ENCODE measurements at places on chromosomes 3 and 15.

DNA sequence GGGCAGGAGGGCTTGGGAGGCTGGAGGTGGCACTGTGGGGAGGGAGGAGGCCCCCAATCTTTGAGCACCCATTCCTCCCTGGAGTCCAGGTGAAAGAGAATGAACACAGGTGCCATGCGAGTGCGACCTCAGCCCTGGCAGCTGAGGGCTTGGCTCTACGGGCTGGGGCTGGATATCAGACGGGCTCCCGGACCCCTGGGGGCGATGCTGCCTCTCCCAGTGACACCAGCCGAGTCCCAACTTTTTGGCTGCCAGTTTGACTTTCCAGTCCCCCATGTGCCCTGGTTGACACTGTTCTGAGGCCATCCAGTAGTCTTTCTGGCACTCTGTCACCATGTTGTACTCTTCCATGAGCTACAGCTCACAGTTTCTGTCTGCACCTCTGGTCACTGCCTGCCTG lies 1.2 kb downstream of the VILL start:
- DNase-seq = no peak

DNA sequence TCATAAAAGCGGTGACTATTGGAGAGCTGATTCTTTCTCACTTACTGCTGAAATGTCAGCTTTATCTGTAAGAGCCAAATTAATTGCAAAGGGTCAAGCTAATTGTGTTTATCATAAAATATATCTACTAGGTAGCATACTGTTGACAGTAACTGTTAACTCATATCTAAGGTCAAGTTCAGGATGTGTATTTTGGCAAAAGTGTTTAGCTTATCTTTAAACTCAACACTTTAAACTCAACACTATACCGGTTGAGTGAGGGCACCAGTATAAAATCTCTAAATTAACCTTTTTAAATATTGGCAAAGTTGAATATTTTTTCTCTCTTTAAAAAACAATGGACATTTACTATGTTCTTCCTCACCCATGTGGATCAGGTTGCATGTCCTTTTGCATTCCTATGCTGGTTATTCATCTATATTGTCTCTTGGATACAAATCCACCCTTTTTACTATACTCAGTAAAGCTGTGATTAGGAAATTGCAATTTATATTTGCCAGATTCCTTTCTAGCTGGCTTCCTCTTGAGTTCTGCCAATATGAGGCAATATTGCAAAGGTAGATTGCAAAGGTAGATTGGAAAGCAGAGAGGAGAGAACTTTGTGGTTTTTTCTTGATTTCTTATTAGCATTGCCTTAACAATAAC lies 344.6 kb upstream of the DCBLD2 start:
- no peak for DNase-seq

GRCh38 chr3:64921281-64922065 lies 233.7 kb upstream of the ADAMTS9 start:
- DNase-seq = no peak

DNA sequence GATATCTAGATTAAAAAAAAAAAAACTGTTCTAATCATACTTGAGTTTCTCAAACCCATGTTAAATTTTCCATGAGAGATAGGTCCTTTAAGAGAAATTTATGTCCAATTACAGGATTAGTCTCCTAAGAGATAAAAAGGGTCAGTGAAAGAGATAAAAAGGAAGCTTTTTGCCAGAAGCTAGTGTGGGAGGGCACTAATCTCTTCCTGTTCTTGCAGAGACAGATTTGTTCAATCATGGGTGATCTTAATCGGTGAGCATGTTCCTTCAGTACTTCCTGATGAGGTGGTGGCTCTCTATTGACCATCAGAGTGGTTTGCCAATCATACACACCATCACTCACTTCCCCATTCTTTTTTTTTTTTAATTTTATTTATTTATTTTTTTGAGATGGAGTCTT lies 16.9 kb upstream of the LPP start:
- DNase-seq = no peak

- no peak for DNase-seq
Measured at GRCh38 chr3:10757021-10757820, 58.8 kb upstream of the SLC6A11 start.

GRCh38 chr3:160343132-160343531 lies 55.9 kb downstream of the IFT80 start:
- no peak for DNase-seq

DNA sequence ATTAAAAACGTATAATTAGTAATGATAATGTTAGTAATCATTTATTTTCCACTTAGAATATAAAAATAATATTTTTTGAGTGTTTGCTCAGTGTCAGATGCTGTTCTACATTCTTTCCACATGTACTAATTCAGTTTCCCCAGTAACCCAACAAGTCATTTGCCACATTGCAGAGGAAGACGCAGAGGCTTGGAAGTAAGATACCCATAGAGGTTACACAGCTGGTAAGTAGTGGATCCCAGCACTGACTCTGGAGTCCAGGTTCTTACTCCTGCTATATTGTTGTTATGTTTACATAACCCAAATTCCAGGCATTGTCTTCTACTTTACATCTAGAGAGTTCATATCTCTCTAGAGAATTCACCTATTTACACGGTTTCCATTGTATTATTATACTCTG lies 48.2 kb upstream of the MYO5C start:
- no peak for DNase-seq

GRCh38 chr3:186225603-186226002 lies 116.7 kb upstream of the ETV5 start:
- no peak for DNase-seq

GRCh38 chr15:99340347-99340746 lies 89.1 kb downstream of the LRRC28 start:
- DNase-seq = no peak

DNA sequence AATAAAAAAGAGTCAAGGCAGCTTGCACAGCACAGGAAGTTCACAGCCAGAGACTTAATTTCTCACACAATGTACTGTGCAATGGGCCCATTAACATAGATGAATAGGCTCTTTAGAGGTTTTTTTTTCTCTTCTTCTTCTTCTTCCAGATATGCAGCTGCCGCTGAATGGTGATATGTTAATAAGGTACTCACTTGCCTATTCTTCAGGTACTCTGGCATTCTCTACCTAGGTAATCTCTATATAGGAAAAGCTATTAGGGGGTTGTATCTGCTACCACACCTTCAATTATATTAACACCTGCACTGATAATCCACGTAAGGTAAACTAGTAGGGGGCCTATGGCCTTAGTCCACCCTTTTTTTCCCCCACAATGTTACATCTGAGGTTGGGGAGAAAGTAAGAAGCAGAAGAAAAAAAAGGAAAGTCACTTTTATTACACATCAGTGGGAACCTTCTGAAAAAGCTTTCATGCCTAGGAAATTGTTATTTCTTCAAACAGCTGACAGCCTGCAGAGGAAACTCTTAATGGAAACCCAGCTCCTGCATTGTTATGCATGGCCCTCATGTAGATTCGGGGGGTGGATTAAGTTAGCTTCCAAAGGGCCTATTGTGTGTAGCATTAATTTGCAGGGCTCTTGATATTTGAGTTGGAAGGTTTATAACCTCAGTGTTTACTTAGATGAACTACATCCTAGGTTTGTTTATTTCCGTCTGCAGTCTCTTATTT lies 525.5 kb downstream of the ZIC1 start:
- no peak for DNase-seq

GRCh38 chr3:27097182-27097581 lies 272.0 kb downstream of the NEK10 start:
- no peak for DNase-seq

GRCh38 chr3:1252061-1252430 lies 159.2 kb downstream of the CNTN6 start:
- DNase-seq = no peak

- DNase-seq = no peak
Measured at GRCh38 chr3:172225215-172225707, 185.9 kb downstream of the FNDC3B start.

DNA sequence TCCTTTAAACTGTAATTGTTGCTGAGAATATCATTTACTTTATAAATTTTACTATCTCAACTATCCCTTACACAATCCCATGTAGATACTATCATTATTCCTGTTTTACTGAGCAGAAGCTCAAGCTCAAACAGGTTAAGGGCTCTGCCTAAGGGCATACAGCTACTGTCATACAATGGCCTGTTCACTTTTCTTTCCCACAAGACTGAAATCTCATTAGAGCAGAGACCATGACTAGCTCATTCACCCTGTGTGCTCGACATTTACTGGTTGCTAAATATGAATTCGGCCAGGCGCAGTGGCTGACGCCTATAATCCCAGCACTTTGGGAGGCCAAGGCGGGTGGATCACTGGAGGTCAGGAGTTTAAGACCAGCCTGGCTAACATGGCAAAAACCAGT lies 1.6 kb upstream of the MESP2 start:
- DNase-seq = no peak

DNA sequence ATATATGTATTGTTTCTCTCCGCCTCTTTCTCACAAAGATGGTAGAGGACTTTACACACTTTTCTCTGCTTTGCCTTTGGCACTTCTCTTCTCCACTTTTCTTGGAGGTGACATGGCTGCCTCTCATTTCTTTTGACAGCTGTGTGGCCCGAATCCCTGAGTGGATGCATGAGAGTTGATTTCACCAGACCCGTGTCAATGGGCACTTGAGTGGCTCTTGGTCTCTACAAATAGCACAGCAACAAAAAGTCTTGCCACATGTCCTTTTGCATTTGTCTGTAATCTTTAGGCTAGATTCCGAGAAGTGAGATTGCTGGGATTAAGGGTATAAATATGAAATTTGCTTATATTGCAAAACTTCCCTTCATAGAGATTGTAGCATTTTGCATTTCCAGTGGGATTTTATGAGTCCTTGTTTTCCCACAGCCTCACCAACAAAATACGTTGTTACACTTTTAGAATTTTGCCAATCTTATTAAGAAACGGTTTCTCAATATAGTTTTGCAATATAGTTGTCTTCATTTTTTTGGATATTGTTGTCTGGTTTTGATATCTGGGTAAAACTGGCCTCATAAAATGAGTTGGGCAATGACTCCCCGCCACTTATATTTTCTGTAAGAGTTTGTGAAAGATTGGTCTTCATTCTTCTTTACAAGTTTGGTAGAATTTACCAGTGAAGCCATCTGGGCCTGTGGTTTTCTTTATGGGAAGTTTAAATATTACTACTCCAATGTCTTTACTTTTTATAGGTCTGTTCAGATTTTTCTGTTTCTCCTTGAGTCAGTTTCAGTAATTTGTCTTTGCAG lies 5.2 kb upstream of the TRPM1 start:
- DNase-seq = no peak

DNA sequence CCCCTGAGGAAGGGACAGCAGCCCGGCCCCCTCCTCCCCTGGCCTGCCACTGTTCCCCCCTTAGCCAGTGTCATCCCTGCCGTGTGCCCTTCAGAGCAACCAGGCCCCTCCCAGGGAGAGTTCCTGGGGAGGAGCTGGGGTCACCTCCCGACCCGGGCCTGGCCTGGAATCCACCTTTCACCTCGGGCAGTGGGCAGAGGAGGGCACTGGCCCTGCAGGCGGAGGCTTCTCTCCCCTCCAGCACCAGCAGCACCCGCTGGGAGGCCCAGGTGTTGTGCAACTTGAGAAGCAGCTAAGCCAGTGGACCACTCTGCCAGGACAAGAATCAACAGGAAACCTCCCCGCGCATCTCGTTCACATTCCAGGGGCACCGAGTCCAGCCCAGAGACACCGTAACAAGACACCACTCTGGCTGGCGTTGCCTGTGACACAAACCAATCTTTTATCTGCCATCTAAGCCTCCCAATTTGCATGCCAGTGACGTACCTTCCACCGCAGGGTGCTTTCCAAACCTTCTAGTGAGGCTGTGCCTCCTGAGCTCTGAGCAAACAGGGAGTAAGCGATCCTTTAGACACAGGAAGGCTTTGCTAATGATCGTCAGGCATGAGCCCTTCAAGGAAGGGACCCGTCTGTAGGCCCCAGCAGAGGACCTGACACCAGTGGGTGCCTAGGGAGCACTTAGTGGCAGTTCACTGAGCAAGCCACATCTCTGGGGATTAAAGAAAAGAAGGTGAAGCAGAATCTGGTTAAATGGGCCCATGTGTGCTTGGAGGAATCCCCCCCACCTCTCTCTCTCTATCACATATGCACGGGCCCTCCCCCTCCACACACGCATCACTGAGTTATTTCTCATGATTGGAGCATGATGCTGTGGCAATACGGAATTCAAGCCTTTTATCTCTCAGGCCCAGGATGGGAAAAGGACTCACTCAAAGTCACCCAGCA lies 98.9 kb upstream of the TLE3 start:
- DNase-seq = no peak

GRCh38 chr3:166902374-166902773 lies 477.7 kb downstream of the ZBBX start:
- no peak for DNase-seq

- no peak for DNase-seq
Measured at GRCh38 chr3:85304360-85304964, 345.7 kb downstream of the CADM2 start.

DNA sequence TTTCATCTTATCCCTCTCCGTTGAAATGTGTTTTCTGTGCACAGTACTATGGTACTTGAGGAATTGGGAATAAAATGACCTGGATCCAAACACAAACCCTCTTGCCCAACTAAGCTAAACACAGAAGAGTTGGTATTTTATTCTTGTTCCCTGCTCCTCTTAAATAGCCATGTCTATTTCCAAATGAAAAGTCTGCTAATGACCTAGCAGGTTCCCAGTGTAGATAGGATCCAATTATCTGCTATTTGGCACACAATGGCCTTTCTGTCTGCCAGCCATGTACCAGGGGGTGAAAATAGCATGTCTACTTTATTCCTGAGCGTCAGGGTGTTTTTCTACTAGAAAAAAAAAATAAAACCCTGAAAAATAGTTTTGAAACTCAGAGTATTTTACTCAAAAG lies 657.0 kb upstream of the NAALADL2 start:
- DNase-seq = no peak

DNA sequence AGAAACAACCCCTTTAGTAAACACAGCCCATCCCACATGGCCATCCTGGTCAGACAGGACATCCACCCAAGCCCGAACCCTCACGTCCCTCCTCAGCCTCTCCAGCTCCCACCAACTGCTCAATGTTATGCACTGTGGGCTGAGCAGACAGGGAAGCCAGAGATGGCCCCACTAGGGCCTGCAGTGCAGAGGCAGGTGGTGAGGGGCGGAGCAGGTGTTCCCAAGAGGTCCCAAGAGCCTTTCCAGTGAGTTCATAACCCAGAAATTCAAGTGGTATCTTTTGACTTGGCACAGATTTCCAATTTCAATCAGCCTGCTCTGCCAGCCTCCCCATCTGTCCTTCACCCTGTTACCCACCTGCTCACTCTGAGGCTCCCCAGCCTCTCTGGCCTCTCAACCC lies 130.3 kb downstream of the LIPC start:
- no peak for DNase-seq

DNA sequence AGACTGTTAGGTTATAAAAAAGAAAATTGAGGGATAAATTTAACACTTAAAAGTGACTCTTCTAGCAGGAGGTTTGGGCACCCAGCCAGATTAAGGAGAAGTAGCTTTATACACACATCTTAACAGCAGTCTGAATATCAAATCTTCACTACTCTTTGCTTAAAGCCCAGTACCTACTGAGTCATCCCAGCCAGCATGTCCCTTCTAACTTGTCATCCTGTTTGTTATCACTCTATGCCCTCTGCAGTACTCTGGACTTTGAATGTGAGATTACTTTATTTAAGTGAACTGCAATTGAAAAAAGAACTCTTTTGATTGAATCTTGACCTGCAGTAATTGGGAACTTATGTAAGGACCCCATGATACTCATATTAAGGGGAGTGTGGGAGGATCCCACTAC lies 77.6 kb downstream of the FHIT start:
- no peak for DNase-seq
